Substantia nigra (tissue), 51 donors: ENCODE measurements at places on chromosomes 13 and 19.

DNA sequence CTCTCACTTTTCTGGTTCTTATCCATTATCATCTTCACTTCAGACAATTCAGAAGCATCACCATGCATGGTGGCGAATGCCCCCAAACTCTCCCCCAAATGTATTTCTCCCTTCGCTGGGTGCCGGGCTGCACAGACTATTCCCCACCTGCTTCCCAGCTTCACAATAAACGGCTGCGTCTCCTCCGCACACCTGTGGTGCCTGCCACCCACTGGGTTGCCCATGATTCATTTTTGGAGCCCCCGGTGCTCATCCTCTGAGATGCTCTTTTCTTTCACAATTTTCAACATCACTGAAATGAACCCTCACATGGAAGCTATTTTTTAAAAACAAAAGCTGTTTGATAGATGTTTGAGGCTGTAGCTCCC lies 2.8 kb upstream of the F10 start:
- DNase-seq, result no peak

DNA sequence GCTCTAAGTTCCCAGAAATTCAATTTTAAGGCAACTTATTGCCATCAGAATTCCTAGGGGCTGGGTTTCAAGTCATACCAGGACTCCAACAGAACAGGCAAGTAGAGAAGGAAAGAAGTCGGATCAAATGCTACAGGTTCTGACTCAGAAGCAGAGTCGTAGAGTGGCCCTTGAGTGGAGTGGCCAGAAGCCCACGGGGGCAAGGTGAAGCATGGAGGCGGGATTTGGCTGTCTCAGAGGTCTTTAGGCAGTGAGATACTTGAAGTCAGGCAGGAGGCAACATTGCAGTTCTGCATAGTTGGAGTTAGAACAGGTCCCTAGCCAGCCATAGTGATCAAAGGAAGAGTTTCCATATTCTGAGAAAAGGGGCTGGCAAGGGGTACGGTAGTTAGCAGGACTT lies 111.6 kb downstream of the NHLRC3 start:
- DNase-seq, result no peak

DNA sequence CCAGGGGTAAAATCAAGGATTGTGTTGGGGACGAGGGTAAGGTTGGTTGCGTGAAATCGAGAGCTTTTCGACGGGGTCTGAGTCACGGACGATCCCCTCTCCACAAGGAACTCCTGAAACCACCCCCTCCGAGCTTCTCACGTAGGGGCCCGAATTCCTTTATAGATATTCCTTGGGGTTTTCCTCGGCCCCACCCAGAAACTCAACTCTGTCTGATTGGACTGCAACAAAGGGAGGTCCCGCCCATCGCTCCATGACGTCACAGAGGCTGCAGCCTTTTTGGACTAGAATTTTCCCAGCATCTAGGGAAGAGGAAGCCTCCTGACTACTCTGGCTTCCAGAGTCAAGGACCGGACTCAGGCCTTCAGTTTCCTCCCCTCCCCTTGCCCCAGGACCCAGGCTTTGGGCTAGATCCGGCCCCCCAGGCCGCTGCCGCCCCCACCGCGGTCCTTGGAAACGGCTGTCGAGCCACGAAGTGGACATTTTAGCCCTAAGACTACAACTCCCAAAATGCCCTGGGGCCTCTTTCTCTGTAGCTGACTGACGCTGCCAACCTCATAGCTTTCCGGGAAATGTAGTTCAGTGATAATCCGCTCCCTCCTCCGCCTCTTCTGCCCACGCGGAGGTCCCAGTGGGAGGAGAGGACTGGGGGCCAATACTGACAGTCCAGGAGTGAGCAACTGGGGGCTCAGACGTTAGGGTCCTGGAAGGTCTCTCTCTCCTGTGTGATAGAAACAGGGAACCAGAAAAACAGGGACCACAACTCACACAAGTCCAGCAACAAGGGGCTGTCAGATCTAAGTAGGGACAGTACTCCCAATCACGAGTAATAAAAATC lies at the start of gene IZUMO1:
IZUMO1 (minus strand) TSS at position 172 of the 838 bp plus-strand sequence. CDS start 1,050 bp downstream, outside the sequence.
- peak; percentile 77 for DNase-seq

DNA sequence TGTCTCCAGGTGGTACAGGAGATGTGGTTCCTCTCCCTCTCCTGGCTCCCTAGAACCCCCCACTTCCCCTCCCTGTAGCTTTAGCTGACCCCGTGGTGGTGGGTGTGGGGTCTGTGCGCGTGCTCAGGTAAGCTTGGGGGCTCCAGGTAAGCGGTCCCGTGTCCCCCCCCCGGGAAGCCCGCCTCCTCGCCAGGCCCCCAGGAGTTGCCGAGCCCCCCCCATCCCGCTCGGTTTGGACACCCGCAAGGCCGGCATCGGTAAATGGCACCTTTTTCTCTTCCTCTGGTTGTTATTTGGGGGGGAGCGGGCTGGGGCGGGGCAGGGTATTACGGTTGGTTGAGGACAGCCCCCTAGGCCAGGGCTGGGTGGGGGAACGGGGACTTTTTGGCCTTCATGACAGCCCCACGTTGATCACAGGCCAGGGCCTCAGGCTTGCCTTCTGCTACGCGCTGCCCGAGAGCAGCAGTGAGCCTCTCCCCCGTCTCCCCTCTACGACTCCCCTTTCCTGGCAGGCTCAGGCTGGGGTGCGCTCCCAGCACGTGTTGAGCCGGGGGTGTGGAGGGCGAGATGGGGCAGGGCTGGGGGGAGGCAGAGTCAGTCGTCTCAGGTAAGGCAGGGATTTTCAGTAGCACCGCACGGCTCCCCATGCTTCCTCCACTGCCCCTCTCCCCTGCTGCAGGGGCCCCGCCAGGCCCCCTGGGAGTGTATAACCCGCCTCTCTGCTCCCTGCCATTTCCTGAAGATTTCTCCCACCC lies 10.7 kb upstream of the LIN7B start:
- no peak for DNase-seq

GRCh38 chr13:107329991-107330390 lies 762.1 kb upstream of the ARGLU1 start:
- no peak for DNase-seq

GRCh38 chr13:27969866-27970229 lies 733 bp upstream of the CDX2 start:
- DNase-seq, result no peak

GRCh38 chr13:97986835-97987234 lies 33.4 kb downstream of the IPO5 start:
- DNase-seq, result no peak

GRCh38 chr13:39970177-39970846 lies 314.9 kb downstream of the COG6 start:
- DNase-seq, result no peak

GRCh38 chr19:1365319-1366269 lies 18.1 kb upstream of the NDUFS7 start:
- peak; percentile 16 for DNase-seq

GRCh38 chr19:56309511-56310185 lies 5.0 kb downstream of the ZSCAN5A start:
- no peak for DNase-seq

- no peak for DNase-seq
Observed at GRCh38 chr13:38398711-38399493, 49.3 kb downstream of the UFM1 start.

- no peak for DNase-seq
Observed at GRCh38 chr13:46903748-46904147, 6.9 kb upstream of the HTR2A start.

GRCh38 chr13:33235564-33235963 lies 50.0 kb downstream of the STARD13 start:
- DNase-seq, result no peak

DNA sequence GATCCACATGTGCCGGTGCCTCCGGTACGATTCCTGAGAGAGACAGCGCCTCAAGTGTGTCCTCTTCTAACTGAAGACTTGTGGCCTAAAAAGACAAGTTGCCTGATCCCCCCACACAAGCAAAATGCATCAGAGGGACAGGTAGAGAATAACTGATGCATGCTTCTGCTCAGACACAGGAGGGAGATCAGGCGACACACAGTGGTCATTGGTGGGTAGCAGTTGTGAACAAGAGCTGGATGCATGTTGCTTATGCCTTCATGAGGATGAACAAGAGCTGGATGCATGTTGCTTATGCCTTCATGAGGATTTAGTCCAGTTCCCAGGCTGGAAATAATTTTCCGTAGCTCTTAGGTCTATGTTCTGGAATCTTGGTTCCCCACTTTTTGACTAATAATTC lies 505.6 kb downstream of the MYO16 start:
- DNase-seq, result no peak

- DNase-seq, result no peak
Observed at GRCh38 chr13:64054321-64054720, 2638.7 kb upstream of the PCDH20 start.

DNA sequence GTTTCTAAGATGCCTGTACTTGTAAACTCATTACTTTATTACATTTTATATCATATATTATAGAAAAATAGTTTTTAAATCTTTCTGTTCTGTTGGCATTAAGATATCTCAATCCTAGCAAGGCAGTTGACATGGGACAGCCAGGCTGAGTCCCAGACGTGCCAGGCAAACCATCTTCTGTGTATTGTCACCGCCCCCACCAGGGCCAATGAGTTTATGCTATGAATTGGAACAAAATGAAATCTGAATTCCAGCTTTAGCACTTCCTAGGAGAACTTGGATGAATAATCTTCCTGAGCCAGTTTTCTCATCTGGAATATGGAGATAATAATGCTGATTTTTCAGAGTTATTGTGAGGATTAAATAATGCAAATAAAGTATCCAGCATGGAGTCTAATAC lies 79.9 kb upstream of the GSX1 start:
- no peak for DNase-seq

DNA sequence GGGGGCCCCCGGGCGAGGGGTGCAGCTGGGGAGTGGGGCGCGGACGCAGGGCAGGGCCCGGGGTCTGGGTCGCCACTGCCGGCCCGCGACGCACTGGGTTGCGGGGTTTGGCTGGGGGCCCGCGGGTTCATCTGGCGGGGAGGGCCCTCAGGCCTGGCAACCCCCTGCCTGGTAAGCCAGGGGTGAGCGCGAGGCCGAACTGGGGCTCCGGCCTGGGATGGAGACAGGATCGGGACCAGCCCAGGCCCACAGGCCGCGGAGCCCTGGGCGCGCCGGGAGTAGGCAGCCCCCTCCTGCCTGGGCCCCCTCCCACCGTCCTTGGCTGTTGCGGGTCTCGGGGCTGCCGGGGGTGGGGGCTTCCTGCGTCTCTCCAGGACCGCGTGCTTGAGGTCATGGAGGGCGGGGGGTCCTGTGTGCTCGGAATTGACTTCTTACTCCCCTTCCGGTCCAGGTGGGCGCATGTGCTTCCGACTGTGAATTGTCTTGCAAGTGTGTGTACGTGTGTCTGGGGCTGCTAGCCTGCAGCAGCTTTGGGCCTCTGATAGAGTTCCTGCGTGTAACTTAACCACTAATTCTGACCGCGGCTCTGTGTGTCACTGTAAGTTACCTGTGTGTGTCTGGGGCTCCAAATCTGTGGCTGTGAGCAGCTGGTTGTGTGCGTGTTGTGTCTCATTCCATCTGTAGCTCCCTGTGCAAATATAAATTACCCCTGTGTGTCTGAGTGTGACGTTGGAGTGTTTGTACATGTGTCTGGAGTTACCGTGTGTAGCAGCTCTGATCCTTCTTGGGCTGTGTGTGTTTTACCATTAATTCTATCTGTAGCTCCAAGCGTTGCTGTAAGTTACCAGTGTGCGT lies 751 bp downstream of the GRAMD1A start:
- DNase-seq, result no peak

GRCh38 chr19:45476304-45476703 lies 8.5 kb downstream of the FOSB start:
- no peak for DNase-seq

DNA sequence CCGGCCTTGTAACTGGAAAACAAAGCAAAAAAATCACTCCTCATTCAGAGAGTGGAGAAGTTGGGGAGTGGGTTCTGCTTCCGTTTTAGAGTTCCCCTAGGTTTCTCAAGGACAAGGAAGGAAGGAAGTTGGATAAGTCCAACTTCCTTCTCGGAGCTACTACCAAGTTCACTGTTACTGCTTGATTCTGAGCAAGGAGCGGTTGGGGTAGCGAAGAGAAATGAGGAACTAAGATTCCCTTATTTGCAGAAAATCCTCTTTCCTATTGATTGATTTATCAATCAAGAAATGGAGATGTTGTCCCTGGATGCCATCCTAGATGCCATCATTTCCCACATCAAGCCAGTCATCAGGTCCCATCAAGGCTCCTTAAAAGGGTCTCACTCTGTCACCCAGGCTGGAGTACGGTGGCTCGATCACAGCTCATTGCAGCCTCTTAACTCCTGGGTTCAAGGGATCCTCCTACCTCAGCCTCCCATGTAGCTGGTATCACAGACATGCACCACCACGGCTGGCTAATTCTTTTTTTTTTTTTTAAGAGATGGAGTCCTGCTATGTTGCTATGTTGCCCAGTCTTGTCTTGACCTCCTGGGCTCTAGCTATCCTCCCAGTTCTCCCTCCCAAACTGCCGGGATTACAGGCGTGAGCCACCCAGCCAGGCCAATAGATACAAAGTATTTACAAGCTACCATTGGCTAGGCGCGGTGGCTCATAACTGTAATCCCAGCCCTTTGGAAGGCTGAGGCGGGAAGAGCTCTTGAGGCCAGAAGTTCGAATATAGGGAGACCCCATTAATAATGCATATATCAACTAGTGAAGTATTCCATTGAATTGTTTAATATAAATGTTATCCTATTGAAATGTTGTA lies 809 bp upstream of the B9D2 start:
- no peak for DNase-seq

- no peak for DNase-seq
Observed at GRCh38 chr19:4038057-4038456, 28.6 kb downstream of the ZBTB7A start.

- no peak for DNase-seq
Observed at GRCh38 chr13:97004886-97005285, 10.6 kb upstream of the OXGR1 start.

- DNase-seq, result no peak
Observed at GRCh38 chr19:18475004-18475453, 37.1 kb upstream of the ISYNA1 start.

- peak; percentile 67 for DNase-seq
Observed at GRCh38 chr19:16283210-16284061, 41.2 kb upstream of the KLF2 start.

GRCh38 chr13:111552891-111553655 lies 232.6 kb downstream of the TEX29 start:
- DNase-seq, result no peak

DNA sequence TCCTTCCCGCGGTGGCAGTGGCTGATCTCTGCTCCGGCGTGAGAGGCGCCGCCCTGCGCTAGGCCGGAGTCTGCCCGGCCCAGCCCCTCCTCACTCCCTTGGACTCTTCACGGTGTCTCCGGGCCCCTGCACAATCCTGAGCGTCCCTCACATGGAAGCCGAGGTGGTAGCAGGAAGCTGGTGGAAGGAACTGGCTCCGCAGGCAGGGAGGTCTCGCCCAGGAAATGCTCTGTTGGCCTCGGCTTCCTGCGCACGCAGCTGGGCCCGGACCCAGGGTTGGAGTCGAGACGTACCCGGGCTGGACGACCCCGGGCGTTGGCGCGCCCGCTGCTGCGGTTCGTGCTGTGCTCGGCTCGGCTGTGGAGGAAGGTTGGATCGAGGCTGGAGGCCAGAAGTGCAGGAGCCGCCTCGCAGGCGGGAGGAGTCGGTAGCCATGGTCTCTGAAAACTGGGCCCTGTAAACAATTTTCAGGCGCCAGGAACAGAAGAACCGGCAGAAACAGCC lies 46.3 kb downstream of the ZNF724 start:
- DNase-seq, result peak; percentile 10

- peak; percentile 85 for DNase-seq
Observed at GRCh38 chr19:50537769-50538230, 24.1 kb upstream of the ASPDH start.
